Mesenteric fat pad (tissue), 1 donor: ENCODE measurements at places on chromosomes 11 and 22. TPM values are rescaled to one million over a fixed set of nuclear protein-coding genes. Genes with fewer than 3 reads are reported as not detected.

Gene C22orf31
- total RNA-seq, result not detected

Gene P2RY2
- total RNA-seq, result 1.4 TPM

Gene TRIM6
- total RNA-seq, result 1.4 TPM

Gene RPUSD4
- total RNA-seq, result 24.2 TPM

Gene NFAM1
- 17.6 TPM for total RNA-seq

Gene IGHMBP2
- 16.7 TPM for total RNA-seq
